A549 treated with AZD2906 at 1 μM for 4 hours (cell line): ENCODE measurements at places on chromosomes 4 and X. TPM values are rescaled to one million over a fixed set of nuclear protein-coding genes. Genes with fewer than 3 reads are reported as not detected.

Gene PAGE4
- not detected in 5 replicates for total RNA-seq

Gene SPANXN4
- not detected in 5 replicates for total RNA-seq

Gene P2RY8
- 0.02 to 0.06 TPM (median 0.04 TPM) in 4 of 5 replicates, not detected in the other for total RNA-seq

Gene S100G
- total RNA-seq = not detected in 5 replicates

Gene MRPS18C
- 39.7 to 53.0 TPM (median 40.9 TPM) in 5 replicates for total RNA-seq

Gene MMGT1
- 15.8 to 18.3 TPM (median 17.7 TPM) in 5 replicates for total RNA-seq

Gene ANKRD50
- 3.8 to 6.5 TPM (median 4.9 TPM) in 5 replicates for total RNA-seq

Gene XK
- 0.29 to 0.45 TPM (median 0.40 TPM) in 5 replicates for total RNA-seq

Gene FAM13A
- 5.0 to 6.4 TPM (median 5.7 TPM) in 5 replicates for total RNA-seq

Gene BCORL1
- 7.4 to 11.6 TPM (median 10.5 TPM) in 5 replicates for total RNA-seq

Gene ADH6
- total RNA-seq = 0.05 to 0.13 TPM in 2 of 5 replicates, not detected in the others

Gene BRS3
- not detected in 5 replicates for total RNA-seq

Gene HS3ST1
- 0.30 to 0.98 TPM (median 0.46 TPM) in 5 replicates for total RNA-seq
